RCC 7860 (cell line): ENCODE measurements at places on chromosomes 5 and 9.
A peak's percentile ranks its signal among the peaks of the same experiment; 100 is the strongest.

- no peak for DNase-seq
These were observed 33.5 kb upstream of the ALDOB start for GRCh38 chr9:101469026-101469425.

- no peak for DNase-seq
These were observed 74.2 kb downstream of the ADGRV1 start for GRCh38 chr5:90632791-90633190.

- DNase-seq: peak; percentile 63
These were observed 45.7 kb downstream of the SLC46A2 start for GRCh38 chr9:112844771-112845542.

GRCh38 chr9:117757561-117758190 lies 53.5 kb downstream of the TLR4 start:
- DNase-seq: no peak

DNA sequence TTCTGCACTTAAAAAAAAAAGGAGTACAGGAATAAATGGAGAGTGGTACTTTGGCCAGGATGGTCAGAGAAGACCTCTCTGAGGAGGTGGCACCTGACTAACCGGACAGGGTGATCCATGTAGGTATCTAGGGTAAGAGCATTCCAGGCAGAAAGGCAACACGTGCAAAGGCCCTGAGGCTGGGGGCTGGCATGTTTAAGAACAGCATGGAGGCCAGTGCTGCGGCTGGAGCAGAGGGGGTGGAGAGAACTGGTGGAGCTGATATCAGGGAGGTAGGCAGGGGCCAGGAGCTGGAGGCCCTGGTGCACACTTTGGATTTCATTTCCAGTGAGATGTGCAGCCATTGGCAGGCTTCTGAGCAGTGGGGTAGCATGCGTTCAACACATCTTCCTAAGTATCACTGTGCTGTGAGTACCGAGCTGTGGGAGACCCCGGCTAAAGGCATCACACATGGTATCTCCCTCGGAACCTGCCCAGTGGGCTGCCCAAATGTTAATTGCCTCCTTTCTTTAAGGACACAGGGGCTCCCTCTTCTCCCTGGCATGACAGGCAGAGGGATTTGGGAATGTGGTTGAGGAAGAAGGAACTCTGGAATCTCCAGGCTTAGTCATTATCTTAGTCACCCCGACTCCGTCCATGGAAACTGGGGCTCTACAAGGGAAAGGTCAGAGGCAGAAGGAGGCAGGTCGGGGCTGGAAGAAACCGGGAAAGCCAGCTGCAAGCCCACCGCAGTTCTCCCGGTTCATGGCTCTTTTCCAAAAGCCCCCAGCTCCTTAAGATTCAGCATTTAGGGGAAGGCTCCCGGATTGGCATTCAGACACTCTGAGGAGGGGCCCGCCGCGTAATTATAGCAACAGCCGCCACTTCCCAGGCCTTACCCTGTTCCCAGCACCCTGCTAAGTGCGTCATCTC lies 18.6 kb downstream of the SLC6A7 start:
- peak; percentile 54 for DNase-seq
